LoVo (cell line): ENCODE measurements at places on chromosomes 5 and 9.
A peak's percentile ranks its signal among the peaks of the same experiment; 100 is the strongest.

DNA sequence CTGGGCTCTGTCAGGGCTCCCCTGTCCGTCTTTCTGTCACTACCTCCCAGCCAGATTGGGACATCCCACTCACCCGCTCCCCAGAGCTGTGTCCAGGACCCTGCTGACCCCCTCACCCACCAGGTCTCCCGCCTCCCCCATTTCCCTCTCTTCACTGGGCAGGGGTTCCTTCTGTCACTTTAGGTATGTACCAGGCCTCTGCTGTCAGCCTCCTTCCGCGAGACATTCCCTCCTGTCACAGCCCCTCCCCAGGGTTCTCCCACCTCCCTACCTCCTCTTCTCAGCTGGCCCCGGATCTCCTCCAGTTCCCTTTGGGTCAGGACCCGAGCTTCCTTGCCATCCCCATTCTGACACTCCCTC lies 488 bp downstream of the POLR1E start:
- no peak for DNase-seq

- peak; percentile 95 for DNase-seq
These were observed 8.5 kb downstream of the PRR7 start for GRCh38 chr5:177455036-177455660.

GRCh38 chr9:134626571-134627416 lies 14.8 kb upstream of the COL5A1 start:
- no peak for DNase-seq

DNA sequence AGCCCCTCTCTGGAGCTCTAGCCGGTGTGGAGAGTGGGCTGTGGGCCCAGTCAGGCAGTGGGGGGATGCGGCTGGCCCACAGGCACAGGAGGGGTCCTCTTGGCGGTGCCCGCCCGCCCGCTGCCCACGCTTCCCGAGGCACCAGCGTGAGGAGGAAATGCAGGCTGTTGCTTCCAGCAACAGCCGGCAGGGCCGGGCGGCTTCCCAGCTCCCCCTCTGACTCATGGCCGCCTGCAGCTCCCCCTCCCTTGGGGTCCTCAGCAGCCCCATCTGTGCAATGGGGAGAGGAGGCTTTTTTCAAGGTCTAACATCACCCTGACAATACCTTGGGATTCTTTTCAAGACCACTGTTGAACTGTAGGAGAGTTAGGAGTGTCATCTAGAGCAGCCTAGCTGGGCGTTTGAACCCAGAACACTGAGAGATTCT lies 10.4 kb downstream of the CXXC5 start:
- DNase-seq, result no peak

- DNase-seq, result no peak
These were observed 36.2 kb upstream of the ADAM19 start for GRCh38 chr5:157611571-157612476.

GRCh38 chr9:132793606-132794580 lies 84.2 kb downstream of the AK8 start:
- no peak for DNase-seq

DNA sequence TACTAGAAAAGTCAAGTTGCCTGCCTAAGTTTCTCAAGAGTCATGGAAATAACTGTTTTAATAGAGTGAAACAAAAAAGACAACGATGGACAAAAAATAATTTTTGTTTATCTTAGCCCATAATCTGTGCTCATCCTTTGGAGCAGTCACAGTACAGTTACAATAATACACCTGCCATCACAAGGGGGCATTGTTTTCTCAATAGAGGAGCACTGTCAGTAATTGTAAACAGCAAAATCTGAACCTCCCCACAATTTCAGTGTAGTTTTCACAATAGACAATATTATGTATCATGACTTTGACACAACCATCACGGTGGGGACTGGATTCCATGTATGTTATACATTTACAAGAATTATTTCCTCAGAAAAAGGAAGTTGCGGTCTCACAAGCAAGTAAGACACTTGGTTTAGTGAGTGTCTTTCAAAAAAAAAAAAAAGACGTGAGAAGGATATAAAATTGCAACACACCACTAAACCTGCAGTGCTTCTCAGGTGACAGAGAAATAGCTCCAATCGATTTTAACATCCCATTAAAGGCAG lies 586.3 kb downstream of the PTPRD start:
- no peak for DNase-seq

DNA sequence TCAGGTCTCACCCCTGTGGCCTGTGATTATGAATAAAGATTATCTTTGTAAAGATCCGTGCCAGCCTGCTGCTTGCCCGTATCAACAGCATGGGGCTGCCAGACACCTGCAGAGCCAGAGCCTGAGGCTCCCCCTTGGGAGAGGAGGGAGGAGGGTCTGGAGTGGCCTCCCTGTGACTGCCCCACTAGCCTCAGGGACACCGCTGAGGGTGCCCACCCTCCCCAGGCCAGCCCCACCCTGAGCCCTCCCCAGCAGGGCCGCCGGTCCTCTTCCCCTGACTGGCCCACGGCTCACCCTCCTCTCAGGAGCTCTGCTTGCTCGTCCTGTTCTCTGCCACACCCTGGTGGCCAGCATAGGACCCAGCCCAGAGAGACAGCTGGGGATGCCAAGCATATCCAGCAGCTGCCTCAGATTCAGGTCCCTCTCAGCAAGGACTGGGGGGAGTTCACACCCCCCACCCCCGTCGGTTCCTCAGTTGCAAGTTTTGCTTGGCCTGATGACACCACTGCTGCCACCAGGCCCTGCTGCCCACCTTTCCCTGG lies 1.9 kb downstream of the SSNA1 start:
- peak; percentile 16 for DNase-seq

DNA sequence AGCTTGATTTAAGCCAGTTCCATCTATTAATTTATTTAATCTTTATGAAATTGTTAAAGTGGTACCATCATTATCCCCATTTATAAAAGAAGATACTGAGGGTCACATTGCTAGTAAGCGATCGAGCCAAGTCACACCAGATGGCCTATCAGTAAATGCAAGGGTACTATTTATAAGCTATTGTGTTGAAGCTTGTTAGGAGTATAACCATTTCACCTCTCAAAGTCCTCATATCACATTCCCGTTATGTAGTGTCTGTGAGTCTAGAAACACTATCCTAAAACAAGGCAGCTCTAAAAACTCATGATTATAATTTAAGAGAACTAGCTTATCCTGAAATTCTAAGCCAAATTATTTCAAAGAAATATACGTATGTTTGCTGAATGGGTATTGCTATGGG lies 1161.8 kb downstream of the EFNA5 start:
- no peak for DNase-seq

GRCh38 chr9:100852088-100852487 lies 176.4 kb upstream of the PLPPR1 start:
- no peak for DNase-seq

GRCh38 chr5:7420510-7421280 lies 24.8 kb downstream of the ADCY2 start:
- no peak for DNase-seq

GRCh38 chr9:130989891-130990290 lies 19.1 kb upstream of the LAMC3 start:
- DNase-seq, result no peak

DNA sequence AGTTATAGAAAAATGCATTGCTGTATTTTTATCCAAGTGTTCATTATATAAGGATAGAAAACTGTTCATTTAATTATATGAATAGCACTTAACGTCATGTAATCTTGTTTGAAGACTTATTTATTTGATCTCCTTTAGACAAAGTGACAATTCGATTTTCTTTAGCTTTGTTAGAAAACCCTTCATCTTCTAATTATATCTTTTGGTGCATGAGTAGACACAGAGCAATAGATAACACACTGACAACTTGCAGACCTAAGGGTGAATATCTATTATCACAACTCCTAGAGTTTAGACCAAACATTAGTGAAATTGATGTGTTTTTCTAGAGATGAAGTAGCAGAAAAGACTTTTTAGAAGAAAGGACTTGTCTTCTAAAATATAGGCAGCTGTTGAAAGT lies 446.4 kb upstream of the SEMA6A start:
- no peak for DNase-seq

DNA sequence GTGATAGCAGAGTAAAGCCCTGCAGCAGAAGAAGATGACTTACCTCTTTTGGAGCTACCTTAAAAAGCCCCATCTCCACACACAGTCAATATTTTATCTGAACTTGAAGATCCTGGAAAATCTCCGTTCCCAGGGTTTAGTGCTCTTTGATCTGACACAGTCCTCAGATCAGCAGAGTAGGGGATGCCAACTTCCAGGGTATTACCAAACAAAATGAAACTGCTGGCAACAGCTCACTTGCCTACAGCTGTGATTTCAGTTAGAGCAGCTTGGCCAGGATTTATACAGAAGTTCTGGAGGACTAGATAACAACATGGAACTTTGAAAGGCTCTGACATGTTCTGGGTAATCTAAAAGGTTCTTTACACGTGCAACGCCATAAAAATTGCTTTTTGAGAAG lies 1537.8 kb upstream of the ACO1 start:
- no peak for DNase-seq

DNA sequence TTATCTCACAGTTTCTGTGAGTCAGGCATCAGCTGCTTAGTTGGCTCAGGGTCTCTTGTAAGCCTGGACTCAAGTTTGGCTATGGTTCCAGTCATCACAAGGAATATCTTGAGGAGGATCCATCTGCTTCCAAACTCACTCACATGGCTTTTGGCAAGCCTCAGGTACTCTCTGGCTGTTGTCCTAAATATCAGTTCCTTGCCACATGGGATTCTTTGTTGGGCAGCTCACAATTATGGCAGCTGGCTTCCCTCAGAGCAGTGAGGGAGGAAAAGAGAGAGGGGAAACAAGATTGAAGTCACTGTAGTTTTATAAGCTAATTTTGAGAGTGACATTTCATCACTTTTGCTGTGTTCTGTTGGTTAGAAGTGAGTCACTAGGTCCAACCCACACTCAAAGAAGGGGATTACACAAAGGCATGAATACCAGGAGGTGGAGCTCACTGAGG lies 144.5 kb downstream of the GCNT1 start:
- no peak for DNase-seq

- DNase-seq, result no peak
These were observed 13.8 kb upstream of the STC2 start for GRCh38 chr5:173341961-173342430.

GRCh38 chr9:82332018-82332773 lies 343.6 kb downstream of the SPATA31D1 start:
- no peak for DNase-seq

- DNase-seq, result no peak
These were observed 37.5 kb downstream of the NAA35 start for GRCh38 chr9:85978496-85978895.

DNA sequence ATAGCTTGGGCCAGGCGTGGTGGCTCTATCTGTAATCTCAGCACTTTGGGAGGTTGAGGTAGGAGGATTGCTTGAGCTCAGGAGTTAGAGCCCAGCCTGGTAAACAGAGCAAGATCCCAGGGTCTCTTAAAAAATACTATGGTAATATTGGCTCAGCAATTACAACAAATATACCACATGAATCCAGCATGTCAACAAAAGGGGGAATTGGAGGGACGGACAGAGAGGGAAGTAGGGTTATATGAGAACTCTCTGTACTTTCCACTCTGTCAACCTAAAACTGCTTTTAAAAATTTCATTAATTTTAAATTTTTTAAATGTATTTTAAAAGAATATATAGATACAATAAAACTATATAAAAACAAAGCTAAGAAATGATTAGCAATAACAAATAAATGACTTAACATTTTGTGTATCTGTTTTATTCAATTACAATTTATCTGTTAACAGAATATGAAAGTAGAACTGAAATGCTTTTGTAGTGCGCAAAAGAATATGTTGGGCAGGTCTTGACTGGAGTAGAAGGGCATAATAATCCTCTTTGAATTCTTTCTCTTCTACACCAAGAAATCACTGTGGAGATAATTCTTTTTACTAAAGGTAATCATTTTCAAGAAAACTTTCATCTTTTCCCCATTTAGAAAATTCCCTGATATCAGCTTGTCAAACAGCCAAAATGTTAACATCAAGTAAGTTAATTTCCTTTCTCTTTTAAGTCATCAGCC lies 12.9 kb upstream of the CDC42SE2 start:
- no peak for DNase-seq

GRCh38 chr5:143341807-143342570 lies 61.5 kb downstream of the NR3C1 start:
- no peak for DNase-seq

- no peak for DNase-seq
These were observed 364.1 kb upstream of the RORB start for GRCh38 chr9:74132986-74133385.

DNA sequence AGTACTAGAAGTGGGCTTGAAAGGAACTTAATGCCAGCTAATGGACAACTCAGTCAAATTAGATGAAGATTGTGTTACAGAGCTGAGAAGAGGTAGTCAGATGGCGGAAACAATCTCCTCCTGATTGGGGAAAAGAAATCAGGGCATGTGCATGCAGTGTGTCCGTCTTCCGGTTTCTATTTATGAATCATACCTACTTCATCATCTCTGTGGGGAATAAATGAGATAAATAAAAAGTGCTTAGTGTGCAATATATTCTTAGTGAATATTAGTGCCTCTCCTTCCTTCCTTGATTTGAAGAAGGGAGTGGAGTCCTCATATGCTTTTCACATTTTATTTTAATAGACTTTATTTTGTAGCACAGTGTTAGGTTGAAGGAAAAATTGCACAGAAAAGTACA lies 108.7 kb upstream of the NFIL3 start:
- DNase-seq, result no peak

GRCh38 chr9:86405086-86405491 lies 50.9 kb upstream of the TUT7 start:
- DNase-seq, result no peak

- peak; percentile 52 for DNase-seq
These were observed 1201.4 kb upstream of the C9orf72 start for GRCh38 chr9:28774433-28775235.

GRCh38 chr9:74172874-74173273 lies 324.3 kb upstream of the RORB start:
- no peak for DNase-seq

- peak; percentile 67 for DNase-seq
These were observed 133.4 kb downstream of the SUSD1 start for GRCh38 chr9:112041536-112042243.

GRCh38 chr5:91126448-91126847 lies 256.7 kb downstream of the ARRDC3 start:
- DNase-seq, result no peak

DNA sequence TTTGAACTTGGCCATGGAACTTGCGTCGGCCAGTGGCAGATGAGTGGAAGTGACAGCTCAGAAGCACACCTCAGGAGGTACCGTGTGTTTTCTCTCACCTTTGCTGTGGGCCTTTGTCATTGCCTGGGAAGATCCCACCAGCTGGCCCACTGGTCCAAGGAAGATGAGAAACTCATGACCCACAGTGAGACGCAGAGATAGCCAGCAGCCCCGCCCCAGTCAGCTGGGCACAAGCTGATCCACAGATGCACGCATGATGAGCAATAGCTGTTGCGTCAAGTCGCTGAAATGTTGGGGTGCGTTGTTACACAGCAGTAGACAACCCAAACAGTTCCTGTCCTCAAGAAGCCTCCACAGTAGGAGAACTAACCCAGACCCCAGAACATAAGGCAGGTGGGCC lies 30.8 kb upstream of the UNC5A start:
- DNase-seq, result no peak

- DNase-seq, result no peak
These were observed 902 bp downstream of the THG1L start for GRCh38 chr5:157732130-157732514.

DNA sequence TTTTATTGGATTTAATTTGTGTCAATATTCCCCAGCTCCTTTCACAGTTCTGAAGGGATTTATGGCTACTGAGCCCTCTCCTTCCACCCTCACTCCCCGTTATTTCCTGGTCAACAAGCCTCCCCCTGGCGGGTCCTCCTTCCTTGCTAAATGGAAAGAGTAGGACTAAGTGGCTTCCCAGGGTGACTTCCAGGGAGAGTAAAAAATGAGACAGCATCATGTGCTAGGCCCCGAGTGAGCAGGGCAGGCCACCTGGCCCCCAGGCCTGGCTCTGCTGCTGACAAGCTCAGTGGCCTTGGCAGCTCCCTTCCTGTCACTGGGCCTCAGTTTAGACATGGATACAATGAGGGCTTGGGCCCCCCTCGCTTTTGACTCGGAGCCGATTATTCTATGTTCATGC lies 201.3 kb downstream of the HSPA4 start:
- DNase-seq, result no peak
